ENCODE measurements at places on chromosomes 16 and 17. TPM values are rescaled to one million over a fixed set of nuclear protein-coding genes. Genes with fewer than 3 reads are reported as not detected.

The FSCN2 gene
- 4.1 TPM for total RNA-seq

The OR4D1 gene
- not detected for total RNA-seq

The IFI35 gene
- total RNA-seq = 26.3 TPM

The MMD gene
- 11.0 TPM for total RNA-seq

GRCh38 chr16:5590416-5590815, 492.8 kb upstream of the EEF2KMT start:
- DNase-seq = no peak

- DNase-seq = no peak
Measured at GRCh38 chr17:10812674-10813073, 8.8 kb upstream of the TMEM238L start.

- DNase-seq = peak; percentile 45
Measured at GRCh38 chr17:41496803-41497484, 7.2 kb upstream of the KRT36 start.

DNA sequence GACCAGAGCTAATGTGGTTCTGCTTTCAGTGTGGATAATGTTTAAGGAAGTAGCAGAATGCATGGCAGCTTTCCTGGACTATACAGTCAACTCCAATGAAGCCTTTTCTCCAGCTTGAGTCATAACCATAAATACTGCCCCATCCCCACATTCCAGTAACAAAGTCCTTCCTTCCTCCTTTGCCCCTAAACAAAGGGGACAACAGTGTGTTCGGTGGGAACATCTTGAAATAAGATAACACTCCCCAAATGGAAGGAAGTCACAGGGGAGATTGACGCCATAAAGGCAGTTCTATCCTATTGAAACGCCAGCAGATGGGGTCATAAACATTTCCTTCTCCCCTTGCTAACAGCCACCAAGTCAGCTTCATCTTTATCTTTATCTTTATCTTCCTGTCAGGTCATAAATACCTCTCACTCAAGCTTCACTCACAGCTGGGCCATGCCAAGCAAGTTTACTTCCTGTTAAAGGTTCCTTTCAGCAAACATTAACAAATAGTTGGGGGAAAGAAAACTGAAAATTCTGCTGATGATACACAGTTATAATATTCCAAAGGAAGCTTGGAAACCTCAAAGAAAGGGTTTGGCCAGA, 136.7 kb downstream of the SNX11 start:
- DNase-seq = no peak

- no peak for DNase-seq
Measured at GRCh38 chr16:9411426-9411825, 320.0 kb downstream of the HAPSTR1 start.

GRCh38 chr16:68711421-68712139, 25.5 kb upstream of the CDH1 start:
- no peak for DNase-seq
